ENCODE measurements at places on chromosomes 13 and 19.

DNA sequence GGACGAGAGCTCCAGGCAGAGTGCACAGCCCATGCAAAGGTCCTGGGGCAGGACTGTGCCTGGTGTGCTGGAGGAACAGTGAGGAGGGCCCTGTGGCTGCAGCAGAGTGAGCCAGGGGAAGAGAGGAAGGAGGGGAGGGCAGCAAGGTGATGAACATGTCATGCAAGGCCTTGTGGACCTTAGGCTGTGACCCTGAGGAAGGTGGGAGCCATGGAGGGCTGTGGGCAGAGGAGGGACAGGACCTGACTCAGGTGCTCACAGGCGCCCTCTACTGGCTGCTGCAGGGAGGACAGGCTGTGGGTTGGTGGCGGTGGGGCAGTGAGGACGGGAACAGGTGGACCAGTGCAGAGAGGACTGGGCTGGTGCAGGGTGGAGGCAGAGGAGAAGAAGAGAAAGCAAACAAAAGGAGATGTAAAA lies 170.3 kb downstream of the PTPRS start:
- no peaks in the 10 kb centered on the region for H3K27me3 ChIP-seq
- H3K27ac ChIP-seq: no peak overlapping the region
- no peak overlapping the region for H3K4me3 ChIP-seq
- H3K4me1 ChIP-seq: no peaks in the 10 kb centered on the region

- H3K4me3 ChIP-seq: no peak overlapping the region
- H3K27me3 ChIP-seq: no peaks in the 10 kb centered on the region
- no peak overlapping the region for H3K27ac ChIP-seq
- no peak for DNase-seq
Measured at GRCh38 chr13:104014803-104015645, 948.8 kb upstream of the SLC10A2 start.

DNA sequence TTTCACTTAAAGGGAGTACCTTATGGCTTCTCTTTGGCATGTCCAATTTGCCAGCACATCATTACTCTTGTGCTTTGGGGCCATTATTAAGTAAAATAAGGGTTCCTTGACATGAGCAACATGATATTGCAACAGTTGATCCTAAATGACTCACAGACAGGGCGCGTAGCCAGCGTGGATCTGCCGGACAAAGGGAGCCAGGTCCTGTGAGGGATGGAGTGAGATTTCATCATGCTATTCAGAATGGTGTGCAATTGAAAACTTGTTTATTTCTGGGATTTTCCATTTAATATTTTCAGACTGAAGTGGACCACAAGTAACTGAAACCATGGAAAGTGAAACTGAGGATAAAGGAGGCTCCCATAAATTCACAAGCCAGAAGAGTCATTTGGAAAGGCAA lies 48.6 kb upstream of the WASF3 start:
- no peaks in the 10 kb centered on the region for H3K4me1 ChIP-seq
- no peak overlapping the region for H3K27ac ChIP-seq
- no peak for DNase-seq
- H3K27me3 ChIP-seq: peaks cover 3% of the 10 kb centered on the region
- H3K4me3 ChIP-seq: no peak overlapping the region
- H3K36me3 ChIP-seq: no peaks in the 10 kb centered on the region

GRCh38 chr13:27375686-27376326 lies 48.6 kb upstream of the GTF3A start:
- no peak overlapping the region for H3K4me3 ChIP-seq
- DNase-seq: peak; percentile 31
- no peaks in the 10 kb centered on the region for H3K36me3 ChIP-seq
- peaks cover 8% of the 10 kb centered on the region for H3K4me1 ChIP-seq

GRCh38 chr13:45512098-45512496 lies 47.4 kb downstream of the COG3 start:
- H3K36me3 ChIP-seq: peaks cover 52% of the 10 kb centered on the region
- peaks cover 9% of the 10 kb centered on the region for H3K4me1 ChIP-seq
- H3K27ac ChIP-seq: no peak overlapping the region
- no peaks in the 10 kb centered on the region for H3K27me3 ChIP-seq

- no peak overlapping the region for H3K27ac ChIP-seq
- H3K4me3 ChIP-seq: no peak overlapping the region
- DNase-seq: no peak
- peaks cover 12% of the 10 kb centered on the region for H3K27me3 ChIP-seq
- no peaks in the 10 kb centered on the region for H3K4me1 ChIP-seq
Measured at GRCh38 chr13:45903051-45903813, 51.7 kb upstream of the SIAH3 start.

DNA sequence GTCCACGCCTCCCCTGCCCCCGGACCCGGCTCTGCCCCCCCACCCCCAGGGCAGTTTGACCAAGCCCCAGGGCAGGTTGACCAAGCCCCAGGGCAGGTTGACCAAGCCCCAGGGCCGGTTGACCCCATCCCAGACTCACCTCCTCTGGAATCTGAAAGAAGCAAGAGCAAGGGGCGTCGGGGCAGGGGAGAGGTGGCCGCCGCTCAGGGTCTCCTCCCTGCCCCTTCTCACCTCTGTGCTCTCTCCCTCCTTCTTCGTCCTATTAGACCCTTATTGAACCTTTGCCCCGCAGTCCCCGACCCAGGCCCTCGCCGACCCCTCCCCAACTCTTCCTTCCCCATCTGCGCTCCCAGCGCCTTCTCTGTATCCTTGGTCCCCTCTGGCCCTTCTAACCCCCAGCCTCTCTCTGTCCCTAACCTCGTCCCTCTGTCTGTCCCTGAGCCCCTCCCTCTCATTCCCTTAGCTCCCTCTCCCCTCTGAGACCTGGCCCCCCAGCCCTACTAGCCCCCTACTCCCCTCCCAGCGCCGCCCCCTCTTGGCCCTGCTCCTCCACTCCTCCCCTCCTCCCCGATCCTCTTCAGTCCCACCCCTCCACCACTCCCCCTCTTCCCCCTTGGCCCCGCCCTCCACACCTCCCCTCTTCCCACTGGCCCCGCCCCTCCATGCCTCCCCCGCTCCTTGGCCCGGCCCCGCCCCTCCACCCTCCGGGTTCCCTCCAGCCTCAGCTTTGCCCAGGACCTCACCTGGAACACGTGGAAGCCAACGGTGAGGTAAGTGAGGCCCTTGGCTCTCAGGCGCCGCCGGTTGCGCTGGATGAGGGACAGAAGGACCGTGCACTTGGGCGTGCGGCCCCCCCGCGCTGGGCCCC lies 7.6 kb downstream of the CAPN12 start:
- peaks cover 16% of the 10 kb centered on the region for H3K36me3 ChIP-seq
- H3K27me3 ChIP-seq: peaks cover 6% of the 10 kb centered on the region
- H3K27ac ChIP-seq: peak overlapping the region; percentile 38
- peaks cover 38% of the 10 kb centered on the region for H3K4me1 ChIP-seq
- peak overlapping the region; percentile 66 for H3K4me3 ChIP-seq
- no peak for DNase-seq

DNA sequence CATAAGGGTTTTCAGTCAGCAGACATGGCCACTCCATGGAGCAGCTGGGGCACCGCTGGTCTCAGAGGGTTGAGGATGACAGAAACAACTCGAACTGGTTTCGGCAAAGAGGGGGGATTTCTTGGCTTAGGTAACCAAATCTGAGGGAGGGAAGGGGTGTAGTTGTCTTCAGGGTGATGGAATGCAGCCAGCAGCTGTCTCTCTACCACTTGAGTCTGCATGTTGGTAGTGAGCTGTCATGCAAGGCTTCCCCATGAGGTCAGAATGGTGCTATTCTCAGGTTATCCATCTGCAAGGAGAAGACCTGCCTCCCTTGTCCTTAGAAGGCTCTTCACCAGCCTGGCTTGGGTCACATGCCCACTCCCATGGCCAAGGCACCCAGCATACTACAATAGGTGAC lies 55.6 kb upstream of the PEG3 start:
- no peaks in the 10 kb centered on the region for H3K4me1 ChIP-seq
- no peak overlapping the region for H3K4me3 ChIP-seq
- H3K27ac ChIP-seq: no peak overlapping the region

DNA sequence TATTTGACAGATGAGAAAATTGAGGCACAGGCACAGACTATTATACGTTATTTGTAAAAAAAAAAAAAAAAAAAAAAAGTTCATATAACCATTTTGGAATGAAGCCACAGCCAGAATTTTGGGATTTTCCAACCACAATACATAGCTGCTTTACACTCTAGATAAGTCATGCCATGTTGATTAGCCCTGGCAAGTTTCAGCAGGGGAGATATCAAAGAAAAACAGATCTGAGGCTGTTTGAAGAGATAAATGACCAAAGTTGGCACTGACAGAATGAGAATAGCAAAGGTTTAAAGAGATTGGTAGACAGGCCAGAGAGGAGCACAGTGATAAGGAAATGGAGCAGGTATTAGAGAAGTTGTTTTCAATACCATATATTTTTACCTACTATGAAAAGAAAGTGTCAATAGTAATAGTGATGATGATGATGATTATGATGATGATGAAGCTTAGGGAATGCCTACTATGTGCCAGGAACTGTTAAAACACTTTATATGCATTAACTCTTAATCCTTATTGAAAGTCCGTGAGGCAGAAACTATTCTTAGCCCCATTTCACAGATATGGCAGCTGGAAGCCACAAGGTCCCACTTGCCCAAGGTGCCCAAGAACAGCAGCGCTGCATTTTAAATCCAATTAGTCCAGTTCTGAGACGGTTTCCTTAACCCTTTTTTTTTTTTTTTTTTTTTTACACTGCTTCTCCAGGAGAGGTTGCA lies 105.5 kb downstream of the MBNL2 start:
- H3K36me3 ChIP-seq: no peaks in the 10 kb centered on the region
- H3K27ac ChIP-seq: no peak overlapping the region
- H3K4me3 ChIP-seq: no peak overlapping the region

DNA sequence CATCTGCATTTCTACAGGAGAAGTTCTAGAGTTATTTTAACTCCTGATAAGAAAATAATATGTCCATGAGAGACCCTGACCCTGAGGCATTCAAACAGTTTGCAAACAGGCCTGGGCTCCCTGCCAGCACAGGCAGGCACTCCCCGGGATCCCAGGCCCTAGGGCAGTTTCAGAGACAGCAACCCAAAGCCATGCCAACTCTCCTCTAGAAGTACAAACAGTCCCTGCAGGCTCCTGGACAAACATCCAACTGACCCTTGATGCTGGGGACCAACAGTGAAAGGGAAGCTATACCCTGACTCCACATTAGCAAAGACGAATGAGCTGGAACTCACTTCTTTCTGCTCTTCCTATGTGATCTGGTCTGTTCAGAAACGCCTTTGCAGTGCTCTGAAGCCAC lies 44.8 kb downstream of the CCDC70 start:
- peaks cover 1% of the 10 kb centered on the region for H3K27me3 ChIP-seq
- no peak for DNase-seq
- H3K4me3 ChIP-seq: no peak overlapping the region
- peaks cover 46% of the 10 kb centered on the region for H3K4me1 ChIP-seq

GRCh38 chr19:1248139-1248785 lies at the start of gene MIDN:
TSS of gene MIDN (plus strand) at chr19:1248583. CDS start at chr19:1250297, 1,714 bp downstream.
- peaks cover 26% of the 10 kb centered on the region for H3K36me3 ChIP-seq
- H3K27me3 ChIP-seq: no peaks in the 10 kb centered on the region
- H3K4me1 ChIP-seq: peaks cover 6% of the 10 kb centered on the region

GRCh38 chr13:37225414-37226070 lies 120.1 kb upstream of the CSNK1A1L start:
- H3K4me3 ChIP-seq: no peak overlapping the region
- DNase-seq: no peak
- no peaks in the 10 kb centered on the region for H3K4me1 ChIP-seq
- no peaks in the 10 kb centered on the region for H3K27me3 ChIP-seq
- no peak overlapping the region for H3K27ac ChIP-seq
- no peaks in the 10 kb centered on the region for H3K36me3 ChIP-seq

- DNase-seq: no peak
- no peaks in the 10 kb centered on the region for H3K27me3 ChIP-seq
- peaks cover 27% of the 10 kb centered on the region for H3K36me3 ChIP-seq
- H3K4me3 ChIP-seq: peak overlapping the region; percentile 24
- peak overlapping the region; percentile 82 for H3K27ac ChIP-seq
- peaks cover 47% of the 10 kb centered on the region for H3K4me1 ChIP-seq
Measured at GRCh38 chr13:73943137-73943964, 190.9 kb downstream of the KLF12 start.

GRCh38 chr13:73672492-73672891 lies 461.7 kb downstream of the KLF12 start:
- no peak overlapping the region for H3K4me3 ChIP-seq
- no peaks in the 10 kb centered on the region for H3K4me1 ChIP-seq
- peaks cover 15% of the 10 kb centered on the region for H3K27me3 ChIP-seq
- H3K36me3 ChIP-seq: no peaks in the 10 kb centered on the region
- no peak overlapping the region for H3K27ac ChIP-seq
- no peak for DNase-seq

GRCh38 chr13:48818495-48819356 lies 157.0 kb upstream of the FNDC3A start:
- H3K4me3 ChIP-seq: no peak overlapping the region
- no peak overlapping the region for H3K27ac ChIP-seq
- peaks cover 10% of the 10 kb centered on the region for H3K4me1 ChIP-seq
- DNase-seq: no peak
- no peaks in the 10 kb centered on the region for H3K36me3 ChIP-seq
- peaks cover 2% of the 10 kb centered on the region for H3K27me3 ChIP-seq

GRCh38 chr13:26026211-26026610 lies 25.6 kb downstream of the SHISA2 start:
- H3K4me3 ChIP-seq: no peak overlapping the region
- H3K36me3 ChIP-seq: no peaks in the 10 kb centered on the region
- no peaks in the 10 kb centered on the region for H3K4me1 ChIP-seq

- no peaks in the 10 kb centered on the region for H3K4me1 ChIP-seq
- H3K27me3 ChIP-seq: no peaks in the 10 kb centered on the region
- H3K27ac ChIP-seq: no peak overlapping the region
- DNase-seq: no peak
Measured at GRCh38 chr19:30161770-30162169, 210.4 kb upstream of the ZNF536 start.

GRCh38 chr19:19447536-19448237 lies 42.2 kb downstream of the GATAD2A start:
- H3K4me1 ChIP-seq: peaks cover 71% of the 10 kb centered on the region
- H3K36me3 ChIP-seq: peaks cover 28% of the 10 kb centered on the region

- DNase-seq: no peak
- no peaks in the 10 kb centered on the region for H3K4me1 ChIP-seq
- no peak overlapping the region for H3K4me3 ChIP-seq
- no peaks in the 10 kb centered on the region for H3K36me3 ChIP-seq
Measured at GRCh38 chr13:91031508-91031907, 316.0 kb upstream of the MIR17HG start.

GRCh38 chr13:98261165-98261702 lies 84.2 kb upstream of the RNF113B start:
- H3K27ac ChIP-seq: no peak overlapping the region
- no peaks in the 10 kb centered on the region for H3K4me1 ChIP-seq
- H3K36me3 ChIP-seq: no peaks in the 10 kb centered on the region
- no peaks in the 10 kb centered on the region for H3K27me3 ChIP-seq
- DNase-seq: no peak
- no peak overlapping the region for H3K4me3 ChIP-seq

DNA sequence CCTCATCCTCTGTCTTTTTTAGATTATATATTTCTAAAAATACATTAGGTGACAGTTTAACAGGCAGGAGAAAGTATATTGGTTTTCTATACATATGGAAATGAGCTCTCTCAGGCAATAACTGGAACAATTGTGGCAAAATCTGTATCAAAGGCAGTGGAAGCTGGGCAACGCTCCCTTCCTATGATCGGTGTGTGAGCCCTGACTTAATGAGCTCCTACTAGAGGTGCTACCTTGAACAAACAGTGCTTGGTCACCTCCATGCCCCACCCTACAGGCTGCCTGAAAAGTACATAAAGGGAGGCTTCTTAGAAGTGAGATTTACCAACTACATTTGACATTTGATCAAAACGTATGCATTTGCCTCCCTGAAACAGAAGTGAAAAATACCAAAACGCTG lies 185.3 kb downstream of the EFNB2 start:
- H3K36me3 ChIP-seq: no peaks in the 10 kb centered on the region
- no peaks in the 10 kb centered on the region for H3K4me1 ChIP-seq
- peaks cover 21% of the 10 kb centered on the region for H3K27me3 ChIP-seq
